GM13976 (cell line): ENCODE measurements at places on chromosomes 2 and 18.

DNA sequence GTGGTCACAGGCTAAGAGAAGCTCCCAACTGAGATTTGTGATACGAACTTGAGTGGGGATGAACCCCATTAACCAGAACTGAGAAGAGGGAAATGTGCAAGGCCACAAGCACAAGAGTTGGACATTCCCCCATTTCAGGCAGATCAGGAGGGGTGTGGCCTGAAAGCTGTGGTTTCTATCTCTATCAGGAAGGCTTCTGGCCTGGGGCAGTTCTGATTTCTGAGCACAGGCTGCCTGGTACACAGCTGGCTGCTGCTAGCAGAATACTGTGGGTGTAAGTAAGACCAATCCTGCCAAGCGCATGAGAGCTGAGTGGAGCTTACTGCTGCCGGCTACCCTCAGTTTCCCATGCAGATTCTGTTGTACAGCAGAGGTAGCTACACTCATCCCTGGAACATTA, 484.6 kb downstream of the SATB2 start:
- DNase-seq = no peak

DNA sequence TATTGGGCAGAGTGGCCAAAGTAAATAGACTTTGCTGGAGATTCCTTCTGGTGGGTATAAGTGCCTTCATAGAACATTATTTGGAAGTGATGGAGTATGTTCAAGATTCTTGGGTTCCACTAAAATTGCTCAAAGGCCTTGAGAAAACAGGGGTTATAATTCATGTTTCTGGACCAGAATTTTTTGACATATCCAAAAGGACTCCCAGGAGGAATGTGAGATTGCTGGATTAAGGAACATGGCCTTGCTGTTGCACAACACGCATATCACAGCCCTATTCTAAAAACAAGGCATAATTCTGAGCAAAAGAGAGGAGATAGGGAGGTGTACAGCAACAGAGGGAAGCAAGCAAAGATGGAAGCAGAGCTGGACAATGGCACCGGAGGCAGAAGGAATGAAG, 111.7 kb upstream of the TNP1 start:
- no peak for DNase-seq

DNA sequence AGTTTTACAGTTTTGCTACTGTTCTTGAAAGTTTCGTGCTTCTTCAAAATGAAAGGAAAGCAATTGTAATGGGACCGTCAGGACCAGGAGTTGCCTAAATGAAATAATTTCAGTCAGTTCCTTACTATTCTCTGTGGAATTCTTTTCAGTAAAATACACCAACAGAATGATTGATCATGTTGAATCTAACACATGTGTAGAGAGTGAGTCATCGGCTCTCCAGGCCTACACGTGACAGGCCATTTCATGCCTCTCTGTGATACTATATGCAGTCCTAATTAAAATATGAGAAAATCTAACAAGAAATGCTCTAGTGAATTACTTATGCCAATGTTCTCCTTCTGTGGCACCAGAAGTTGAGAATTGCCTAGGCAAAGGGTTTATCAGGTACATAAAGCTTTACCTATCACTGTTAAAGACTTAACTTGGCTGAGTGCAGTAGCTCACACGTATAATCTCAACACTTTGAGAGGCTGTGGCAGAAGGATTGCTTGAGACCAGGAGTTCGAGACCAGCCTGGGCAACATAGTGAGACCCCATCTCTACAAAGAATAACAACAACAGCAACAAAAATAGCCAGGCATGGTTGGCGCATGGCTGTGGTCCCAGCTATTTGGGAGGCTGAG, 199.4 kb downstream of the LRRTM1 start:
- no peak for DNase-seq

DNA sequence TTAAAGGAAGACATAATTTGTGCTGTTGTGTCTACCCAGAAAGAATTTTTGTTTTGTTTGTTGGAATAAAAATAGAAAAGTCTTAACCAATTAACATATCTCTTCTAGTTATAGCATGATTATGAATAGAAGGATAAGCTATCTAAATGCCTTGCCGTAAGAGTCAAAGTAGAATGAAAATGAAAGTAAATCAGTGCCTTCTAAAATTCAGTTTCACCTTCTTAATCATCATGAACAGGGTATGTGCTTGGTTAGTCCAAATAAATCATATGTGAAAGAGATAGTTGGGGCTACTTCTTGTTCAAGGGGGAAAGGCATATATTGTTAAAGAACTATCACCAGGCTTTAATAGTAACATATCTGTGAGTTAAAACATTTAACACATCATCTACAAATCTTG, 91.5 kb downstream of the GULP1 start:
- no peak for DNase-seq

DNA sequence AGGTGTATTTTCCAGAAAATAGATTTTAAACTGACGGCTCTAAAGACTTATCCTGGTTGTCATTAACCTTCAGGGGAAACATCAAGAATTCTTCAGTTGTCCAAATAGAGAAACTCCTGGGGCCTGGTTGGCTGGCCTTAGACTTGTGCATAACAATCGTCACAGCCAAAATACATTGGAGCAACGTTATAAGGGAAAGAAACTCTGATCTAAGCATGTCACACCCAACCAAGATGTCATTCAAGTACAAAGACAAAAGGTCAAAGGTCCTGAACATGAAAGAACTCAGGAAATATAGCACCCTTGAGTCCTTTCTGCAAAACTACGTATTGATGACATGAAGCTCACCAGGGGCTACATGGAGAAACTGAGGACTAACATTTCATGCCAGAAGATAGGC, 23.8 kb upstream of the APCDD1 start:
- DNase-seq = no peak

- no peak for DNase-seq
Measured at GRCh38 chr2:238421695-238422035, 5.1 kb upstream of the ASB1 start.

DNA sequence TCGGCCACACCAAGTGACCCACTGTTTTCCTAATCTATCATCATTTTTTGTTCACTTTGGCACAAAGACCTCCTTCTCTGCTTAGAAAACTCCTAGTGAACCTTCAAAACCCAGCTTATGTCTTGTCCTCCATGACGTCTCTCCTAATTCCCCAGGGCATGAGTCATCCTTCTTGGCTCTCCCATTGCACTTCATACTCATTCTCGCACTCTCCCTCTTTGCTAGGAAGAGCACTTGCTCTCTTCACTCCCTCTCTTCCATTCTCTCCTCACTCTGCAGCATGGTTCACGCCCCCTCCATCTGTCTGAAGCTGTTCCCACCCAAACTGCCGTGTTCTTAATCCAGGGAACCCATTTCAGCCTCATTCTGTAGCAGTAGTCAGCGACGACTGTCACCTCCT, 103.9 kb downstream of the MRO start:
- DNase-seq = no peak
